ENCODE measurements at places on chromosomes 4 and X. TPM values are rescaled to one million over a fixed set of nuclear protein-coding genes. Genes with fewer than 3 reads are reported as not detected.

The ODAM gene
- not detected for total RNA-seq

The GATA1 gene
- total RNA-seq = not detected

The MAGEA1 gene
- not detected for total RNA-seq

The P2RY10 gene
- total RNA-seq = 1.1 TPM

- no peak for DNase-seq
Measured at GRCh38 chr4:8528713-8529112, 51.5 kb upstream of the GPR78 start.

GRCh38 chr4:90375081-90375480, 247.9 kb downstream of the CCSER1 start:
- no peak for DNase-seq

GRCh38 chr4:150578745-150579501, 3.0 kb upstream of the MAB21L2 start:
- no peak for DNase-seq

DNA sequence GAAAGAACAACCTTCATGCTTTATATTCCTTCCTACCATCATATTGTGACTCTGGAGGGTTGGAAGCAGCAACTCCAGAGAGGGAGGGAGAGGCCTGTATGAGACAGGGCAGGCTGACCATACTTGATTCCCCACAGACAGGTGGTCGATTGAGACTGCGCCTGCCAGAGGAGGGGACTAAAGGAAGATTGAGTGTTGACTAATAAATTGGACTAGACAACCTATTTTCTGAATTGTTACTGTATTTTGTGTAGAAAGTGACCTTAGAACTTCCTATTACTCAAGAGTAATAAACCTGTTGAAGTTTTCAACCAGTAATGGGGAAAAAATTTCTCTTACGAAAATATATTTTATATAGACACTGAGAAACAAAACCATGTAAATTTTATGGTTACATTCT, 301.5 kb downstream of the INPP4B start:
- DNase-seq = no peak

DNA sequence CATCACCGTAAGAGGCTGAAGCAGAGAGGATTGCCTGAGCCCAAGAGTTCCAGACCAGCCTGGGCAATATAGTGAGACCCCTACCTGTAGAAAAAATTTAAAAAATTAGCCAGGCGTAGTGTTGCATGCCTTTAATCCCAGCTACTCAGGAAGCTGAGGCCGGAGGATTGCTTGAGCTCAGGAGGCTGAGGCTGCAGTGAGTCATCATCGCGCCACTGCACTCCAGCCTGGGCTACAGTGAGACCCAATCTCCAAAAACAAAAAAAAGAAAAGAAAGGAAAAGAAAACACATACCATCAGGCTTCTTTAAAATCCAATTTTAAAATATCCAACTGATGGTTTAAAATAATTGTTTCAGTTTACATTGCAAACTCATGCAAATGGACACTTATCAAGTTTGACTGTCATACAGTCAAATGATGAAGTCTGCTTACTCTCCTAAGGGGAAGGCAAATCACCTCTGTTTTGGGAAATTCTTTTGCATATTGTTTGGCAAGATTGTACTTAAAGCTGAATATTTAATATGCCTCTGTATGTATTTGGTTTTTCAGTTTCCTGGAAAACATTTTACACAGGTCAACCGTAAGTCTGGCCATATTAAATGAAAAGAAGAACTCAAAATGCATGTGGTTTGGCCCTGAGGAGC, 23.7 kb upstream of the TENM3 start:
- DNase-seq = no peak
